ENCODE measurements at places on chromosomes 1 and 21.

GRCh38 chr1:205666372-205667166, 13.7 kb downstream of the SLC45A3 start:
- no peak for DNase-seq

GRCh38 chr1:236733653-236734052, 47.4 kb downstream of the ACTN2 start:
- no peak for DNase-seq

- no peak for DNase-seq
These were observed 65.7 kb downstream of the NPHS2 start for GRCh38 chr1:179510038-179510437.

GRCh38 chr21:21712748-21713520, 714.7 kb downstream of the NCAM2 start:
- DNase-seq, result peak; percentile 18

GRCh38 chr21:34545079-34545884, 33.3 kb upstream of the KCNE1 start:
- DNase-seq, result peak; percentile 86

DNA sequence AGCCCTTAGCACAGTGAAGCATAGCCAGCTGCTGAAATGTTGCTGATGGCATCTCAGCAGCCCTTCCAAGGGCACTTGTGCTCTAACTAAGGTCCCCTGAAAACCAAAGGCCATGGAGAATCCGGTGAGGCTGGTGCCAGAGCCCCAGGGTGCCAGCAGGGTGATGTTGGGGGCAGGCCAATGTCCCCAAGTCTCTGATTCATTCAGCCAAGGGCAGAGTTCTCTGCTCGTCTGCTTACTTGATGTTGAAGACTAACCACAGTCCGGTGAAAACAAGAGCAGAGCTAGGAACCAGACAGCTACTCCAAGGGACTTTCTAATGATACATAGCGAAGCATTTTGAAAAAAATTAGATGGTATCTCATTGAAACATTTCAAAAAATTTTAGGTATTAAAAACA, 149.8 kb downstream of the ZZZ3 start:
- no peak for DNase-seq

DNA sequence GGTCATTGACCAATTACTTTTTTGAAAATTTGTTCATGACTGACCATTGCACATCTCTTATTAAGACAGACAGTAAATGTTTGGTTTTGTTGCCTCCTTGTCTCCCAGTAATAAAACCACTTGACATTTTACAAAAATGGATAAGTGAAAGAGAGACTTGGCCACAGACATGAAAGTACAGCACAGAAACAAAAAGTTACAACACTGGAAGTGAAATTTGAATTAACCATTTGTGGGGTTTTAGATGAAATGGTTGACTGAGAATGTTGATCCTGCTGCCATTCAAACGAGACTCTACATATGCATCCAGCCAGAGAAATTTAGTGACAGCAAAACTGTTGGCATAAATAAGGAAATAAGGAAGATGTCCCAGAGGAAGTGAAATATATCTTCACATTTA, 79.3 kb upstream of the B3GALT2 start:
- no peak for DNase-seq

- no peak for DNase-seq
These were observed 89.9 kb downstream of the FOXD2 start for GRCh38 chr1:47527653-47528272.

DNA sequence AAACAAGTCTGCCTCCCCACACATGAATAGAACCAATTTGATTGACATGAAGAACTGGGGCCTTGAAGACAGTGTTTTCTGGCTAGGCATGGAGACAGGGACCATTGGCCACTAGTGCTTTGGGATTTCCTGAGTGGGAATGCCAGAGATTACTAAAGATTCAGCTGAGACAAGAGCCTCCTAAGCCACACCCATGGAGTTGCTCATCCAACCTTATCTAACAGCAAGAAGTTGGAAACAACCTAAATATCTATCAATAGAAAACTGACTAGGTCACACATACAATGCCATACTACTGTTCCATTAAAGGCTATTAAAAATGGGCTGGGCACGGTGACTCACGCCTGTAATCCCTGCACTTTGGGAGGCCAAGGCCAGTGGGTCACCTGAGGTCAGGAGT, 184.1 kb downstream of the ZBTB18 start:
- no peak for DNase-seq

DNA sequence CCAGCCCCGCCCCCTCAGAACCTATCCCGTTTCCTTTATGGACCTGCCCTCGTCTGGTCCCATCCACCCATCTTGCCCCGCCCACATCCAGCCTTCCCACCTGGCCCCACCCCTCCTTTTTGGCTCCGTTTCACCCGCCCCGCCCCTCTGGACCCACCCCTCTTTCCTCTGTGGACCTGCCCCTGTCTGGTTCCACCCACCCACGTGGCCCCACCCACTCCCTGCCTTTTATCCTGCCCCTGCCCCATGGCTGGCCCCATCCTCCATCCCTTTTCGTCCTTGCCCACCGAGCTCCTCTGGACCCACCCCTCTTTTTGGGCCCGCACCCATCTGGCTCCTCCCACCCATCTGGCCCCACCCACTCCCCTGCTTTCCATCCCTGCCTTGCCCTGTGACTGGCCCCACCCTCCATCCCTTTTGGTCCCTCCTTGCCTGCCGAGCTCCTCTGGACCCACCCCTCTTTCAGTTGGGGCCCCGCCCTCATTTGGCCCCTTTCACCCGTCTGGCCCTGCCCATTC, 177.3 kb downstream of the CAMTA1 start:
- no peak for DNase-seq

DNA sequence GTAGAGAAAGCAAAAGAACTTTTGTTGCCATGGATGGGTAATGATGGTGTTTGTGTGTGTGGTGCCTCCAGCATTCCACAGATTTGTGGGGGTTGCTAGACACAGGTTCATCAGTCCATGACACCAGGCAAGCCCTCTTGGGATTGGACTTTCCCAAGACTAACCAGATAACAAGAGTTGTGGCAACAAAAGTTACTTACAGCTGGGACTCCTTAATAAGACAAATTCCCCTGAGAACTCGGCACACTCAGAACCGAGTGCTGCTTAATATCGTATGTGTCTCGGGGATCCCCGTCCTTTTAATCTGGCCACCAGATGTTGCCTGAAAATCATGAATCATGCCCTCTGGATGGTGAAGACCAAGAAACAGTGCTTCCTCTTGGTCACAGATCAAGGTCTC, 193.3 kb downstream of the AJAP1 start:
- DNase-seq, result no peak

GRCh38 chr1:245878585-245878984, 628.5 kb downstream of the SMYD3 start:
- DNase-seq, result no peak

- DNase-seq, result peak; percentile 61
These were observed 34.0 kb downstream of the MAP3K7CL start for GRCh38 chr21:29164323-29164942.

GRCh38 chr1:40141878-40142535, 19.2 kb upstream of the RLF start:
- no peak for DNase-seq

DNA sequence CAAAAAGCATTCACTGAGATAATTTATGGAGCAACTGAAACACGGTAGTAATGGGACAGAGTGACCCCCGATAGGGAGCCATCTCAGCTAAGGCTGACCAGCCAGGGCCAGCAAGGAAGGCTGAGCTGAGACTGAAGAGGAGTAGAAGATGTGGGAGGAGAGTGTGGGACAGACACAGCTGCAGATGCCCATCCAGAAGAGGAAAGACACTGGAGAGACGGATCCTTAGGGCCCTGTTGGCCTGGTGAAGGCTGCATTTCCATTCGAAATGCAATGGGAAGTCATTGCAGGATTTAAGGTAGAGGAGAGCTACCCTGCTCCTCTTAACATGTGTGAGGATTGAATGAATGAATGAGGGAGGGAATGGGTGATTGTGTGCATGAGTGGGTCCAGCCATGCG, 44.0 kb upstream of the LRP8 start:
- DNase-seq, result no peak

DNA sequence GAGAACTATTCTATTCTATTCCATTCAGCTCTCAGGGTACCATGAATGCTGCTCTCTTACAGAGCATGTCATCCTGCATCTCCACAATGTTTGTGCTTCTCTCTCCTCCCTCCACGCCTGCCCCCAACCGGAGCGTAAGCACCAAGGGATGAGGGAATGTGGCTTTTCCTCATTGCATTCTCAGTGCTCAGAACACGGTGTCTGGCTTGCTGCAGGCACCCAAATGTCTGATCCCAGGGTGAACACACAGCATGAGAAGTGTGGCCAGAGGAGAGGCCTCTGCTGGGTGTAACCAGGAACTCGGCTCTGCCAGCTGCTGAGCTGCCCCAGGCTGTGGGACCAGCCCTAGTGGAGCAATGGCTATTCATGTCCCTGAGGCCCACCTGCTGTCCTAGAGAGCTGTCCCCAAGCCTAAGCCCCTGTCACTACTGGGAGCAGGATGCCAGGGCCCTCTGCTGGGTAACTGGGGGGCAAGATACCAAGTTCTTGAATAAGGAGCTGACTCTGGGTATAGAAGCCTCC, 38.3 kb downstream of the OLFML2B start:
- no peak for DNase-seq

Data from AG08395 (cell line).